ENCODE measurements at places on chromosomes 6 and 20. TPM values are rescaled to one million over a fixed set of nuclear protein-coding genes. Genes with fewer than 3 reads are reported as not detected.

The EPHA7 gene
- 0.05 TPM for total RNA-seq

The TFAP2D gene
- total RNA-seq, result not detected

The CLVS2 gene
- 0.25 TPM for total RNA-seq

The TNF gene
- total RNA-seq, result 0.14 TPM

The PNPLA1 gene
- total RNA-seq, result not detected

The C6orf58 gene
- not detected for total RNA-seq

The TRAPPC3L gene
- total RNA-seq, result not detected

The ELOVL4 gene
- 1.6 TPM for total RNA-seq

The TCP11 gene
- not detected for total RNA-seq

The SLC25A27 gene
- 0.83 TPM for total RNA-seq
